Activated naive CD4-positive, alpha-beta T cell (primary cell): ENCODE measurements at places on chromosomes 7 and 10.

DNA sequence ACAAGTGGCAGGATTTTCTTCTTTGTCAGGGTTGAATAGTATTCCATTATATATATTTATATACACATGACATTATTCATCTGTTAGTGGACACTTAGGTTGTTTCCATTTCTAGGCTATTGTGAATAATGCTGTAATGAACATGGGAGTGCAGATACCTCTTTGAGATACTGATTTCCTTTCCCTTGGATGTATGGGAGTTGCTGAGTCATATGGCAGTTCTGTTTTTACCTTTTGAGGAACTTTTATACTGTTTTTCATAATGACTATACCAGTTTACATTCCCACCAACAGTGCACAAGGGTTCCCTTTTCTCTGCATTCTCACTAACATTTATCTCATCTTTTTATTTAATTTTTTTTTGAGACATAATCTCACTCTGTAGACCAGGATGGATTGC lies 1.8 kb upstream of the CLCN1 start:
- no peak for DNase-seq

GRCh38 chr7:74280985-74281384 lies 8.2 kb upstream of the CLIP2 start:
- no peak for DNase-seq

GRCh38 chr10:21021843-21022594 lies 124.9 kb upstream of the NEBL start:
- no peak for DNase-seq

DNA sequence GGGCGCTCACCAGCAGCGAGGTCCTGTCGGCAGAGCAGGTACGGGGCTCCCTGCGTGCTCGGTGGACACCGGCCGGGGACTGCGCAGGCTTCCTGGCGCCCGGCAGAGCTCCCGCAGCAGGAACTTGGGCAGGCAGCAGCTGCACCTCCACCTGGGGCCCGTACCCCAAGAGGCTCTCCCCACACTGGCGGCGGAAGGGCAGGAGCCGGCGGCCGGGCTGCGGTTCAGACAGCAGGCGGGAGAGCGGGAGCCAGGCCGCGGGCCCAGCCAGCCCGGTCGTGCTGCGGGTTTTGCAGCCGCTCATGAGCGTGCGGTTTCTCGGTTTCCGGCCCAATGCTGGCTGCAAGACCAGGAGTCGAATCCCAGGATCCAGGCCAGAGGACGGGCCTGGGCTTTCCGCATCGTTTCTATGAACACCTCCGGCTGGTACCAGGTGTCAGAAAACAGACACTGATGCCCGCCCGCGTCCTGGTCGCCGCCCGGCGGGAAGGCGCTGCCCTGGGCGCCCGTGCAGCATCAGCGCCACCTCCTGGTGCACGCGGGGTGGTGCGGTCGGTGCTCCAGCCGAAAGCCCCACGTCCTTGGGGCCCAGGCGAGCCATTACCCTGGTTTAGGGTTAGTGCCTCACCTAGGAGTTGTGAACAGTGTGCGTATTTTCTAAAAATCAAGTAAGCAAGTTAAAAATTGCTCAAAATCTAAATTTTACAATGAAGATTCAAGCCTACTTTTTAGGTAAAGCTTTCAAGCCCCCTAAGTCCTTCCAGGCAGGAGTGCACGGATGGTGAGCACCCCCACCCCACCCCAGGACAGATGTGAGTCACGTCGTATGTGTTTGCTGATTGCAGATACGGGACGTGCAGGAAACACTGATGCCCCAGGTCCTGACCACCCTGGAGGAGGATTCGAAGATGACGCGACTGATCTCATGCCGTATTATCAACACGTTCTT lies 47.4 kb upstream of the PRKAR1B start:
- peak; percentile 62 for DNase-seq

DNA sequence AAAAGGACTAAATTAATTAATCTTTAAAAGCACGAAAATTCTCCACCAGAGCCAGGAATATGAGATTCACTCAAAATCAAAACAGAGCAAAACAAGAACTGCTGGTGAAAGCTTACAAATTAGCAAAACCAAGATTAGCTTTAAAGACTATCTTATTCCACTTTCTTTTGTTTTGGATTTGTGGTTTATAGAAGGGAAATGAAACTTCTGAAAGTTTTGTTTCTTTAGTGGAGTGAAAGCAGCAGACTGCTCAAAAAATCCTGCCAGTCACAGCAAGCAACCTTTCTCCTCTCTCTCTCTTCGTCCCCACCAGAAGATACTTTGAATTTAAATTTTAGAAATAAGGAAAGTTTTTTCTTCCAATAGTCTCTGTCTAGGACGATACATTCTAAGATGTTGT lies 7.8 kb downstream of the ACTA2 start:
- DNase-seq = no peak

DNA sequence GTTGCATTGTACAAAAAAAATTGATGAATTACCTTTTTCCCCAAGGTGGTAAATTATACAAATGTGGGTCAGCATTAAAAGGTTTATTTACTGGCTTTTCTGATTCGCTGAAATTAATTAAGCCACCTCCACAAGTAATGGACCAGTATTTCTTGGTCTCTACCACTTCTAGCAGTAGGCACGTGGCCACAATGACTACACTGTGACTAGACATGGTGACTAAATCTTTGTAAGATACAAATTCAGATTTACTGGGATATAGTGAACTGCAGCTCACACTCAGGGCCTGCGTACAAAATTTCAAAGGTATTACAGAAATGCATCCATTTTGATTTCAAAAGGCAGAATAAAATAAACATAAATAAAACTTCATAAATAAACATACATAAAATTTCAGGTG lies 10.9 kb downstream of the HPSE2 start:
- DNase-seq = no peak

DNA sequence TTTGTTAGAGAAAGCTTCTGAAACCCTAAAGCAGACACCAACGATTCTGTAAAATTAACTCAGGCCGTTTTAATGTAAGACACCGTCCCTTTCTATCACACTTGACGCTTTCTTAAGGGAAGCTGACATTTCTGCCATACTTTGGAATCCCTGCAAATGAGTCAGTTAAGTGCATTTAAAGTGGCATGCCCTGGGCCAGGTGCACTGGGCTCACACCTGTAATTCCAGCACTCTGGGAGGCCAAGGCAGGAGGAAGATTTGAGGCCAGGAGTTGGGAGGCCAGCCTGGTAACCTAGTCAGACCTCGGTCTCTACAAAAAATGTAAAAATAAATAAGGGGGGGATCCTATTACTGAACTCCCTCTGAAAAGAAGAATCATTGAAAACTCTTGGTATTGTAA lies 4.4 kb downstream of the UBE2H start:
- DNase-seq = no peak

GRCh38 chr7:135714534-135715009 lies 13.4 kb downstream of the SLC13A4 start:
- no peak for DNase-seq

DNA sequence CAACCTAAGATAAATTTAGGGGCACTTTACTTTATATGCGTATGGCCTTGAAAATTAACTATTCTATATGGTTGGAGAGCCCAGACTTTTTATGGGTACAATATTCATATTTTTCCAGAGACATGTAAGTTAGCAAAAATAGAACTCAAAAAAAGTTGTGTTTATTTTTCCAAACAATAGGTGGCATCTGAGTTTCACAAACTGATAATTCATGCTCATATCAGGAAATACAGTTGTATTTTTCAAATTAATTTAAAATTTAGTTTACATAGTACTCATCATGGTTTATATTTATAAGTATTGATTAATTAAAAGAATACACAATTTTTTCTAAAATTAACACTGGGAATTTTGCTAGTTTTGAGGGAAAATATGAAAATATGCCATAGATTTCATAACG lies 34.6 kb downstream of the ANKRD7 start:
- DNase-seq = no peak

- no peak for DNase-seq
Observed at GRCh38 chr7:12257582-12257981, 46.5 kb downstream of the TMEM106B start.

DNA sequence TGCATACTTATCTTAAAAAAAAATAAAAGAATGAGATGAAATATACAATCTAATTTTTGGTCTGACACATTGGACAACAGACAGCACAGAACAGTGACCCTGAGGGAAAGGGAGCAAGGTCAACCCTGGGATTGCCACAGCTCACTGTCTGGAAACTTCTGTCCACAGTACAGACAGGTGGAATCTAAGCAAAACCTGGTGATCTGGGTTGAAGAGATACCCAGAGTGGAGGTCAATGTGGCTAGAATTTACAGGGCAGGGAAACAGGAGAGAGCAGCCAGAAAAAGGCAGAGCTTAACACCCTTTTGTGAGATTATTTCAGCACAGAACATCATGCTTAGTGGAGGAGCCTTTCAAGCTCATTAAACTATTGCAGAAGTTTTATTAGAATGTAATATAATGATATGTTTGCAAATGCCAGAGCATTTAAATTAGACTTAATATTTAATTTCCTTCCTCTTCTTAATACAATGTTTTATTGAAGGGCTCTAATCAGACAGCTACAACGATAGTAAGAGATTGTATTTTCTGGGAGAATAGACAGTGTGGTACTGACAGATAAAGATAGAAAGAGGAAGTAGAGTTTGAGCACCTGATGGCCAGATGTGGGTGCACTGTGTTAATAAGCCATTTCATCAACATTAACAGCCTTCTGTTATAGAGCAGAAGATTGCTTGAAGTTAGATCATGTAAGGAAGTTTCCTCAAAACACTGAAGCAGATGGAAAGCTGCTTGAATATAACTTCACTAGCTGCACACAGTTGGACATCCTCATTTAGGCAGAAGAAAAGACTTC lies 309.4 kb downstream of the HGF start:
- DNase-seq = no peak

GRCh38 chr10:43200538-43201390 lies 62.5 kb downstream of the CSGALNACT2 start:
- DNase-seq = no peak

DNA sequence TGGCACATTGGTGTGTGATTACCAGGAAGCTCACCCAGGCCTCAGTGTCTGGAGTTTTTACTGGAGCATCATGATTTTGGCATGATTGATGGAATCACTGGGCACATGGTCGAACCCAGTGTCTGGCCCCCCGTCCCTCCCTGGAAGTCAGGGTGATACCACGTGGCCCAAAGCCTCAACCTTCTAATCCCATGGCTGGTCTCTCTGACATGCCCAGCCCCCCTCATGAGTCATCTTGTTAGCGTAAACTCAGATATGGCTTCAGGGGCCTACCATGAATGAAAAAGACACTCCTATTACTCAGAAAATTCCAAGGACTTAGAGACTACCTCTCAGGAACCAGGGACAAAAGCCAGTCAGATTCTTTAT lies 109.3 kb downstream of the GRK5 start:
- no peak for DNase-seq

- no peak for DNase-seq
Observed at GRCh38 chr10:45075826-45076380, 75.2 kb downstream of the ZNF22 start.

- DNase-seq = no peak
Observed at GRCh38 chr7:152144557-152145245, 119.2 kb downstream of the GALNT11 start.

DNA sequence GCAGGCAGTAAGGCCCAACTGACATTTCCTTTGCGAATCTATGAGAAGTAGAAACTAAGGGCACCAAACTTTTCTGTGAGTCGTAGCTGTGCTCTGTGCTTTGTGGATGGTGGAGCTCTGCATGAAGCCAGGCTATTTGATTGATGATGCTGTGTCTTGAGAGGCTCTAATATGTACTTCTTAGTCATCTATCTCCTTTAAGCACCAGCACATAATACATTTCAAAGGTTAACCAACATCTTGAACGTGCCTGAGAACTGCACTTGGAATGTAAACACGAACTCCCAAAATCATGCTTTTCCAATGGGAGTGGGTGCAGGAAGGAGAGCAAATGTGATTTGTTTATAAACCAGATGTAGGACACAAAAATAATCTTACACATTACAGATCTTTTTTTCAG lies 411.6 kb downstream of the PARD3 start:
- DNase-seq = no peak

DNA sequence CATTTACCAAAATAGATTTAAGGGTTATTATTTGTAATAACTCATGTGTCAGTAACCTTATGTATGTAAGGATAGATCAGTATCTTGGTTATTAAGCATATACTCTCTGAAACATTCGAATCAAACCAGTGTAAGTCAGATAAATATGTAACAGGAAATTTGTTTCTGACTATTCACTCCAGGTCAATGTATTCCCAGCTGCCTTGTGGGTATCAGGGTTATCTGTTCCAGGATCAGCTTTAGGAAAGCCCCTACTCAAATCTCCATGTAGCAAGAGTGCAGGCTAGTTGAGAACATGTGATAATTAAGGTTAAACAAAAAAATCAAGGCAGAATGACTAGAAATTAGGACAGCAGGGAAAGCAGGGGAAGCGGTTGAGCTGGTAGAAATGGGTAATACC lies 201.7 kb downstream of the AUTS2 start:
- no peak for DNase-seq

DNA sequence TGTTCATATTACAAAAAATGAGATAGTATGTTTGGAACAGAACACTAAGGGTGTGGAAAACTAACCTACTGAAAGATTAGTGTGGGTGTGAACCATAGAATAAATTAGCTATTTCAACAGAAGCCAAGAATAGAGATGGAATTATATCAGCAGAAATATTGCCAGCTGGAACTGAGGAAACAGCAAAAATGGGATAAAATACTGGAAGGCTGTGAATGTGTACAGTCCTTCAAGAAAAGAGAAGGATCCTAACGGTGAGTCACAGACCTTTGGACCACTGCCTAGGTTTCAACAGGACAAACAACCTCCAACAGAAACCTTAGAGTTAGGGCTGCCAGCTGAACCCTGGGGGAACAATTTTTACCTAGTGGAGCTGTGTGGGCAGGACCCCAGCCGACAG lies 395.0 kb downstream of the ZWINT start:
- no peak for DNase-seq

GRCh38 chr7:81294897-81295515 lies 376.2 kb upstream of the SEMA3C start:
- no peak for DNase-seq

DNA sequence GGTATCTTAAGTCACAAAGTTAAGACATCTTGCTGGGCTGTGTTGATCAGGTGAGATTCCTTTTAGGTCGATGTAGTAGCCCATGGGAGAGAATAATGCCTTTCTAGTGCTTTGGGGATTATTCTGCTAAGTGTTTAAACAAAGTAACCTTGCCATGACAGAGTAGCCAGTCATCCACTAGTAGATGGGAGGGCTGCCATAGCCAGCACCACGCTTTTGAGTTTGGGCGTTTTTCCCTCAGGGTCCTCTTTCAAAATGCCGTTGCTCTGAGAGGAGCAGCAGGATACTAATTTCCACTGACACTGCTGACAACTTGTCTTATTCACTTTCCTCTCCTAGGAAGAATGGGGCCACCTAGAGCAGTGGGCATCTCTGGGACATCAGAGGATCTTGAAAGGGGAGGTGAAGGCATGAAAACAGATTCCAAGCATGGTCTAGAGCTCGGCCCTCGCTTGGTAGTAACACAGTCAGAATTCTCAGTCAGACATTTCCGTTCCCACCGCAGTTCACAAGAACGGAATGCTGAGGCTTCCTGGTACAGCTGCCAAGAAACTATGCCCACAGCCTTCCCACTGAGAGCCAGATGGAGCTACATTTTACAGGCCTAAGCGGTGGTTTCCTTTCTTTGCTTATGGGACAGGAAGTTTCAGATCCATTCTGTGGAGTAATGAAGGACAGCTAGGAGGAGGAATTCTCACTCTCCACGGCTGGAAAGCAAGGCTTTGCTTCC lies 15.3 kb upstream of the RSU1 start:
- DNase-seq = no peak
